ENCODE measurements at places on chromosomes 2 and 18. TPM values are rescaled to one million over a fixed set of nuclear protein-coding genes. Genes with fewer than 3 reads are reported as not detected.

The PLEK gene
- 3.9 TPM for total RNA-seq

- no peak for DNase-seq
Observed at GRCh38 chr2:1521191-1521877, 108.1 kb downstream of the TPO start.

The SP140 gene
- total RNA-seq = 0.42 TPM

The CNGA3 gene
- total RNA-seq = not detected

The WDFY1 gene
- total RNA-seq = 11.2 TPM

GRCh38 chr2:192190474-192190873, 4.3 kb downstream of the TMEFF2 start:
- DNase-seq = no peak

The EPHA4 gene
- total RNA-seq = 3.8 TPM

DNA sequence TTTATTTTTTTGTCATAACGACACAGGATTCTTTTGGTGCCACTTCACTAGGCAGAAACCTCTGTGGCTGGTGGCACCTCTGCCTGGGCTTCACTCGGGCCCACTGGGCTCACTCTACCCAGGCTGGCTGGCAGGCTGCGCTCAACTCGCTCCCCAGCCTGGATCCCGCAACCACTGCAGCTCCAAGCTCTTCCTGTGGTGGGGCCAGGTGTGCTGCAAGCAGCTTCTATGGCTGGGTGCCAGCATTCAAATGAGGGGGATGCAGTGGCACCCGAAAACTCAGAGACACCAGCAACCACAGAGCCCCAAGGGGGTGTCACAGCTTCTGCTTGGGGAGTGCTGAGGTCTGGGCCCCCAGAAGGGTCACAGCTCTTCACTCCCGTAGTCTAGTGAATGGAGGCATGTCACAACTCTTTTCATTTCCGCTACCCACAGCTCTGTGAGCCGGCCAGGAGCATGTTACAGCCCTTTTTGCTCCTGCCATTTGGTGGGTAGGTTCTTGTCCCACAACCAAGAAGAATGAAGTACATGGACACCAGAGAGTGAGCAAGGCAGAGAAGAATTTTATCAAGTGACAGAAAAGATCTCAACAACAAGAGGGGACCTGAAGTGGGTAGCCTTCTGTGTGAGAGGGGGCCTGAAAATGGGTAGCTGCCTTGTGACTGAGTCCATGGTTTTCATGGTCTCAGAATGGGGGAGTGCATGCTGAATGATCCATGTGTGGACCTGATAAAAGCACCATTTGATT, 170.1 kb downstream of the UBR3 start:
- DNase-seq = no peak

DNA sequence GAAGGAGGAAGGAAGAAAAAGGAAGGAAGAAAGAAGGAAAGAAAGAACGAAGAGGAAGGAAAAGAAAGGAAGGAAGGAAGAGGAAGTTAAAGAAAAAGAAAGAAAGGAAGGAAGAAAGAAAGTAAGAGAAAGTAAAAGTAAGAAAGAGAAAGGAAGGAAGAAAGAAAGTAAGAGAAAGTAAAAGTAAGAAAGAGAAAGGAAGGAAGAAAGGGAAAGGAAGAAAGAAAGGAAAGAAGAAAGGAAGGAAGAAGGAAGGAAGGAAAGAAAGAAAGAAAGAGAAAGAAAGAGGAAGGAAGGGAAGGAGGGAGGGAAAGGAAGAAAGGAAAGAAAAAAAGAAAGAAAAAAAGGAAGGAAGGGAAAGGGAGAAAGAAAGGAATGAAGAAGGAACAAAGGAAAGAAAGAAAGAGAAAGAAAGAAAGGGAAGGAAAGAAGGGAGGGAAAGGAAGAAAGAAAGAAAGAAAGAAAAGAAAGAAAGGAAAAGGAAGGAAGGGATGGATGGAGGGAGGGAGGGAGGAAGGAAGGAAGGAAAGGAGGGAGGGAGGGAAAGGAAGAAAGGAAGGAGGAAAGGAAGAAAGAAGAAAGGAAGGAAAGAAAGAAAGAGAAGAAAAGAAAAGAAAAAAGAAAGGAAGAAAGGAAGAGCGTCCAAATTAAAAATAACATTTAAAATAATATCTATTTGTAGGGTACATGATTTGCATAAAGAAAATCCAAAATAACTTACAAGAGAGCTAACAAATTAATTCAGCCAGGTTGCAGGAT, 827.9 kb downstream of the TSN start:
- DNase-seq = no peak

- DNase-seq = no peak
Observed at GRCh38 chr2:191783416-191783815, 63.5 kb downstream of the CAVIN2 start.

DNA sequence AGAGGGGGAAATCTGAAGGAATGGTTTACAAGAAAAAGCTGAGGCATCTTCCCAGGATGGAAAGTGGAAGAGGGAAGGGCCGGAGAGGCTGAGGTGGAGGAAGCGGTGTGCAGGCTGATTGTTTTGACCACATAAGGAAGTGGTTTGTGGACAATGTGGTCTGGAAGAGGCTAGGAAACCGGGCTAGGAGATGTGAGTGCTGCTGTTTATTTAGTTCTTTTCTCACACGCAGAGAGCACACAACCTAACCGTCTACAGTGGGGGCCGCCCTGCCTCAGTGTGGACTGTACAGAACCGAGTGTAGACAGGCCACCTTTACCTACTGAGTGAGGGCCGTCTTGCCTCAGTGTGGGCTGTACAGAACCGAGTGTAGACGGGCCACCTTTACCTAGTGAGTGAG, 251.7 kb upstream of the PXDN start:
- no peak for DNase-seq

DNA sequence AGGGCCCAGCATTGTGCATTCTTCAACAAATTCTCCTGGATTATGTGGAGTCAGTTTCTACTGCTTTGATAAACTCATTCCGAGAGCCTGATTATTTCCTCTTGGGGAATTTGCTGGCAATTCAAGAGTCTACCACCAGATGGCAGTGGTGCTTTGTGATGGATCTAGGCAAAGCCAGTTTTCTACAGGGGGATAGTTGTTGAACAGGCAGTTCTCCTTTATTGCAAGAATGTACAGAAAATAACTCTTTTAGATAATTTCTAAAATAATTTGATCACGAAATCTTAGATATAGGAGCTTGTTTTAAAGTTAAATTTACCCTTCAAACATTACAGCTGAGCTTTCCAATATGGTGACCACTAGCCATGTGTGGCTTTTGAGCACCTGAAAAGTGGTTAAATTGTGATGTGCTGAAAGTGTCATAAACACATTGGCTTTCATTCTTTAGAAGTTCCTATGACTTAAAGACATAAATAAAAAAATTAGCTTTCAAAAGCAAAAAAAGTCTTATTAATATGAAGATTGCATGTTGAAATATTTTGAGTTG, 66.7 kb upstream of the HAAO start:
- DNase-seq = no peak

The DSG1 gene
- total RNA-seq = not detected

DNA sequence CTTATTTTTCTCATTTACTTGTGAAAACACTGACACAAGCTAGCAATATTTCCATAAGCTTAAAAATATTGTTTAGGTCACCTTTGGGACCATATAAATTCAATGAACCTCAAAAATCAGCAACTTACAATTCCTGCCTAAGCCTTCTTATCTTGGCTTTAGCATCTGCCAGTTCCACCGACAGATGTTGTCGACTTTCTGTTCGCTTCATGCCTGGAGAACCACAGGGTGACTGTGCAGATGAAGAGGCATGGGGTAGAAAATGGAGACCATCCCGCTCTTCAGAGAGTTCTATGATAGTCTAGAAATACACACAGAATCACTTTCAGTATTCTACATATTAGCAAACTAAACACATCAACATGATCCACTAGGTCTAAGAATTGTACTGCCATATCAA, 64.2 kb downstream of the CCDC88A start:
- DNase-seq = no peak

DNA sequence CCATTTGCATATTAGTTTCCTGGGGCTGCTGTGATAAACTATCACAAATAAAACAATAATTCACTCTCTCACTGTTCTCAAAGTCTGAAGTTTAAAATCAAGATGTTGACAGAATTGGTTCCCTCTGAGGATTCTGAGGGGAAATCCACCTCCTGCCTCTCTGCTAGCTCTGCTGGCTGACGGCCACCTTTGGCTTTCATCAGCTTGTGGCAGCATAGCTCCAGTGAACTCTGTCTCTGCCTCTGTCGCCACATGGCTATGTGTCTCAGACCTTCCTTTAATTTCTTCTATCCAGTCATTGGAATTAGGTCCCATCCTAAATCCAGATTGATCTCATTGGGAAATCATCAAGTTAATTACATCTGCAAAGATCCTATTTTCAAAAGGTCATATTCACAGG, 38.9 kb upstream of the TRIM43 start:
- DNase-seq = peak; percentile 46

The PLEKHH2 gene
- total RNA-seq = 0.34 TPM

- no peak for DNase-seq
Observed at GRCh38 chr2:47300609-47301276, 102.2 kb upstream of the MSH2 start.

DNA sequence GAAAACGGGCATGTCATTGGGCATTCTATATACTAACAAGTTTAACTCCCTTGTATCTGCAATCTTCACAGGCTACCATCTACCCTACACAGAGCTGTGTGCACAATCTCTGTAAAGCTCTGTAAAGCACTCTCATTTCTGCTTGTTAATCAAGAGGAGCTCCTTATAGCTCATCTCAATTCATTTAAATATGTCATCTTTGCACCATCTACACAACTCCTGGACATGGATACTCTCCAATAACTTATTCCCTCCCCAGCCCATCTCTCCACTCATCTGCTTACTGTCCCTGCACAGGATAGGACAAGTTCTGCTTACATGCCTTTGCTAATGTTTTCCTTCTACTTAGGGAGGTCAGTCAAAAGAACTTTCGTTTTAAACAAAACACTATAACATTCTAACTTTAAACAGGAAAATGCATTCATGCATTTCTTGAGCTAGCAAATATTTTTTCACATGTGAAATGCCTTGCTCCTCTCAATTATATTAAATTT, 61.4 kb downstream of the DPP4 start:
- DNase-seq = no peak

GRCh38 chr2:223041527-223042109, 10.4 kb upstream of the KCNE4 start:
- peak; percentile 71 for DNase-seq

- no peak for DNase-seq
Observed at GRCh38 chr2:37619230-37619958, 52.0 kb downstream of the CDC42EP3 start.

GRCh38 chr2:206083602-206084438, 2.2 kb downstream of the INO80D start:
- no peak for DNase-seq

The RAB6C gene
- total RNA-seq = not detected

Measured in psoas muscle (tissue), 8 donors.